ENCODE measurements at places on chromosomes 16 and 17. TPM values are rescaled to one million over a fixed set of nuclear protein-coding genes. Genes with fewer than 3 reads are reported as not detected.

GRCh38 chr17:12979826-12980500 is 37.9 kb downstream of the ELAC2 start:
- DNase-seq, result no peak

GRCh38 chr17:82304826-82305726 is 12.3 kb downstream of the CD7 start:
- DNase-seq, result no peak

- DNase-seq, result no peak
These were observed 61.5 kb downstream of the RBFOX3 start for GRCh38 chr17:79549141-79549915.

- no peak for DNase-seq
These were observed 1.3 kb downstream of the ZNF276 start for GRCh38 chr16:89722392-89723278.

DNA sequence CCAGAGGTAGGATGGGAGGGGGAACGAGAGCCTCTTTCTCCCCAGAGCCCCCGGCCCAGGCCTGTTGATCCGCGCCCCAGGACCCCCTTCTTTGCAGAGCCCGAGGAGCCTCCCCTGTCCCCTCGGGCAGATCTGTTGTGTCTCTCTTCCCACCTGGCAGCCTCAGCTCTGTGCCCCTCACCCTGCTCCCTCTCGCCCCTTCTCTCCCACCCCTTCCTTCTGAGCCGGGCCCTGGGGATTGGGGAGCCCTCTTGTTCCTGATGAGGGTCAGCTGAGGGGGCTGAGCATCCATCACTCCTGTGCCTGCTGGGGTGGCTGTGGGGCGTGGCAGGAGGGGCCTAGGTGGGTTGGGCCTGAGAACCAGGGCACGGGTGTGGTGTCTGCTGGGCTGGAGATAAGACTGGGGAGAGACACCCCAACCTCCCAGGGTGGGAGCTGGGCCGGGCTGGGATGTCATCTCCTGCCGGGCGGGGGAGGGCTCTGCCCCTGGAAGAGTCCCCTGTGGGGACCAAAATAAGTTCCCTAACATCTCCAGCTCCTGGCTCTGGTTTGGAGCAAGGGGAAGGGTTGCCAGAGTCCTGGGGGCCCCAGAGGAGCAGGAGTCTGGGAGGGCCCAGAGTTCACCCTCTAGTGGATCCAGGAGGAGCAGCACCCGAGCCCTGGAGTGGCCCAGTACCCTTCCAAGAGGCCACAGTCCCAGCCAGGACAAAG is 65.4 kb downstream of the MRC2 start:
- no peak for DNase-seq

GRCh38 chr17:77420095-77420803 is 279.5 kb downstream of the SEC14L1 start:
- DNase-seq, result no peak

DNA sequence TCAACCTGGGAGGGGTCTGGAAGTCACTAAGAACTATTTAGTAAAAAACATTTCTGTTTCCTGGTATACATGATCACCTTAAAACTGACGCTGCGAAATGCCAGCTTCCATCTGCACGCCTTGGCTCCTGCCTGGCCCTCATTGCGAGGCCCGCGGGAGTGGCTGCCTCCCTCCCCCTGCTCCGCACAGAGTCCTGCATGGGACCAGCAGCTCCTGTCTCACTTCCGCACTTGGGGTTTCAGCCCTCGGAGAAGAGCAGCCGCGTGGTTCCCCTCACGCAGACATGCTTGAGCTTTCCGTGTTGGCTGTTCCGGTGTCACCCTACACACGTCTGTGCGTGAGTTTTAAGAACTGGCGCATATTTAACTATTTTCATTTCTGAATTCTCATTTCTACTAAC is 18.4 kb downstream of the MTHFSD start:
- no peak for DNase-seq

DNA sequence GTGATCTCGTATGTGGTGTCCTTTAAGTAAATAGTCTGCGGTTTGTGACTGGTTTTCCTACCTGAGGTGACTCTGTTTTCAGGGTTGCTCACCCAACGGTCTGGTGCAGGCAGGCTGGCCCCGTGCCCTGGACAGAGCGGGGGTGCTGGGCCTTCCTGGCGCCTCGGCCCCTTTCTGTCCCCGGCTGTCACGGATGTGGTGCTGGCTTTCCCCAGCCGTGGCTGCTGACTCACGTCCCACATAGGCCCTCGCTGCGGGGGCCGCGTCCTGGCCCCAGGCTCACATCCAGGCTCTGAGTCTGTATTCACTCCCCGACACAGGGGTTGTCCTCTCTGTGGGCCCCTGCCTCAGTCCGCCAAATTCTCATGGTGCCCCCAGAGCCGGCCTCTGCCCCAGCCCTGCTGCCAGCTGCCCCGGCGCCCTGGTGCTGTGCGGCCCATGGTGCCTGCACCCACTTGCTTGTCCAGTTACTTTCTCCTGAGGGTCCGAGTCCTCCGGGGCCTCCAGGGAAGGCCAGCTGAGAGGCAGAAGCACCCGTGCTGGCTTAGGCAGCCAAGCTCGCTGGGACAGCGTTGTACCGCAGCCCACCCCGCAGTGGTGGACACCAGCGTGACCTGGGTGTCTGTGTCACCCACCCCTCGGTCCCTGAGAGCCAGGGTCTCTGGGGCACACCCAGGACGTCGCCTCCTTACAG is 5.9 kb downstream of the CHMP6 start:
- no peak for DNase-seq

- no peak for DNase-seq
These were observed 5.4 kb upstream of the STAC2 start for GRCh38 chr17:39231091-39231561.

DHX58 gene
- 2.0 TPM for polyA plus RNA-seq

C17orf67 gene
- polyA plus RNA-seq, result 0.76 TPM

MRC2 gene
- polyA plus RNA-seq, result 61.6 TPM

DRC7 gene
- not detected for polyA plus RNA-seq

Data from AG04450 (cell line).